Umbilical cord (tissue), 2 donors: ENCODE measurements at places on chromosomes 1 and 21.

GRCh38 chr1:93559045-93559444 lies 111.1 kb downstream of the FNBP1L start:
- no peak for DNase-seq

GRCh38 chr1:199010492-199010891 lies 371.7 kb downstream of the PTPRC start:
- DNase-seq: no peak

GRCh38 chr21:39799178-39799577 lies 54.2 kb downstream of the IGSF5 start:
- DNase-seq: no peak

DNA sequence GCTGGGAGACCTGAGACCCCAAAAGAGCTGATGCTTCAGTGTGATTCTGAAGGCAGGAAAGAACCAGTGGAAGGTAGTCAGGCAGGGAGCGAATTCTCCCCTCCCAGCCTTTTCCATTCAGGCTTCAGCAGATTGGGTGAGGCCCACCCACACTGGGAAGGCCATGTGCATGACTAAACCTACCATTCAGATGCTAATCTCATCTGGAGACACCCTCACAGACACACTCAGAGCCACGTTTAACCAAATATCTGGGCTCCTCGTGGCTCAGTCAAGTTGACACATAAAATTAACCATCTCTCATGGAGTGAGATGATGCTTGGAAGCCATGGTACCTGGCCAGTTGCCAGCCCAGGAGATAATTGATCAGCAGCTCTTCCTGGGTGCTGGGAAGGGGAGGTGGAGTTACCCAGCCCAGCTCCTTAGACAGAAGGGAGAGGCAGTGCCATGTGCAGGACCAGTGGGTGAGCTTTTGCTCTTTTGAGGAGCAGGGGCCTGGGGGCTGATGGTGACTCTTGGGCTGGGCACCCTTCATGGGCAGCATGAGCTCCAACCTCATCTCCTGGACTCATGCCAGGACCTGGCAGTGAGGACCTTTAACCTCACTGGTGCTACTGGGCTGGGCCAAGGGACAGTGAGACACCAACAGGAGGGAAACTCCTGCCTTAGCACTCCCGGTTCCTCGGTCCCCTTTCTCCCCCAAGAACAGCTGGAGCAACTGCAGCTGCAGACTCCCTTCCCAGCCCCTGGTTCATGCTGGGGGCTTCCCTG lies 89.0 kb upstream of the ACTL8 start:
- DNase-seq: no peak

GRCh38 chr1:201385299-201385891 lies 7.9 kb upstream of the TNNT2 start:
- peak; percentile 41 for DNase-seq

DNA sequence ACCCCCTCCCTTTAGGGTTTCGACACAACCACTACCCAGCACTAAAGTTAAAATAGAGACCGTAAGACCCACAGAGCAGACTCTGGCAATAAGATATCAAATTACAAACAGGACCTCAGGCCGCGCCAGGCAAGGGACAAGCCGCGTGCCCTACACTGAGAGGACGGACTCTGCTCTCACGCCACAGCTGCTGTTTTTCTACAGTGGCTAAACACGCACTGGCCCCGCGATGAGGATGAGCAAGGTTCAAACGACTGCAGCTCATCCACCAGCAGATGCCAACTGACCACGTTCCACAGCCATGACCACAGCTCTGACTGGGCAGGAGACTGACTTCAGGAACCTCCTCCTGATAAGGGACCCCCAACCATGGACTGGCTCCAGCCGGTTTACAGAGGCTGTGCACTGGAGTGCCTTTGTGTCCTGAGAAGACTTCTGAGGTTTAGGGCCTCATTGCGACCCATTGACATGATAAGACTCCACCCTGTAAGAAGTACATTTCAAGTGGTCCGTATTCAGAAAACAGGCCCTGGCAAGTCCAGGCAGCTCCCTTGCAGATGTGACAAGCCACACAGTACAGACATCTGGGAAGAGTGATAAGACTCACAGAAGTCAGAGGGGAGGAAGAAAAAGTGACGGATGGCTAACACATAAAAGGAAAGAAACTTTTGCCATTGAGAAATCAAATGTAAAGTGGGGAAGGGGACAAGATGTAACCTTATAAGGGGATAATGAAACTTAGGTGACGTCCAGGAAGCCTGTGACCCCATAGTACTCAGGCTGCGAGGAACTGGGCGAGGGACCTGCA lies 1.5 kb upstream of the KRTAP10-6 start:
- DNase-seq: peak; percentile 33

DNA sequence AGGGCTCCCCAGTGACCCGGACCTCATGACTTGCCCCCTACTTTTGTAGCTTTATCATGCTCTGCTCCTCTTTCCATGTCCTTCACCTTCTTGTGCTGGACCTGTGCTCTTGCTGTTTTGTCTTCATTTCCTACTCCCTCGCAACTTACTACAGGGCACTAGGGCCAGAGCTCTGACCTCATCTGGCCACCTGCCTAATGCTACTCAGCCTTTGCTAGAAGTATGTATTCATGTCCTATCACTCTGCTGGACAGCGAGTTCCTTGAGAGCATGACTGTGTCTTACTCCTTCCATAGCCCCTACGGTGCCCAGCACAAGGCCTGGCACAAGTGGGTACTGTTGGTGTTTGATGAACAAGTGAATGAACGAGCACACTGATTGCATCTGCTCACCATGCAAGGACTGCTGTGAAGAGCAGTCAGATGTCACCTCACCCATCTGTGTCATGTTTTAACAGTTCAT lies 1.9 kb downstream of the MTFR1L start:
- no peak for DNase-seq

- no peak for DNase-seq
Observed at GRCh38 chr1:156384007-156384406, 15.0 kb downstream of the RHBG start.

DNA sequence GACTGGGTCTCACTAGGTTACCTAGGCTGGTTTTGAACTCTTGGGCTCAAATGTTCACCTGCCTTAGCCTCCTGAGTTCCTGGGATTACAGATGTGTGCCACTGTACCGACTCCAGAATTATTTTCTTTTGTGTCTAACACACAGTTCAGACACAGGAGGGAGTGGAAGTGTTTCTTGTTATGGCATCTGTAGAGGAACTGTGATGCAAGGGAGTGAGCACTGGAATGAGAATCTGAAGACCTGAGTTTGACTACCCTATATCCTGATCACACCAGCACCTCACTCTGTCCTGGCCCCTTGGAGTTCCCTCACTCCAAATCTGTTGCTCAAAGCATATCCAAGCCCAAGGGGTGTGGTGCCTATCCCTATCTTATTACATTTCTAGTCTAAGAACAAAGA lies 15.2 kb downstream of the OPTC start:
- no peak for DNase-seq

- no peak for DNase-seq
Observed at GRCh38 chr1:14010476-14010875, 310.5 kb downstream of the PRDM2 start.

- DNase-seq: no peak
Observed at GRCh38 chr1:40651138-40651857, 14.2 kb downstream of the RIMS3 start.

DNA sequence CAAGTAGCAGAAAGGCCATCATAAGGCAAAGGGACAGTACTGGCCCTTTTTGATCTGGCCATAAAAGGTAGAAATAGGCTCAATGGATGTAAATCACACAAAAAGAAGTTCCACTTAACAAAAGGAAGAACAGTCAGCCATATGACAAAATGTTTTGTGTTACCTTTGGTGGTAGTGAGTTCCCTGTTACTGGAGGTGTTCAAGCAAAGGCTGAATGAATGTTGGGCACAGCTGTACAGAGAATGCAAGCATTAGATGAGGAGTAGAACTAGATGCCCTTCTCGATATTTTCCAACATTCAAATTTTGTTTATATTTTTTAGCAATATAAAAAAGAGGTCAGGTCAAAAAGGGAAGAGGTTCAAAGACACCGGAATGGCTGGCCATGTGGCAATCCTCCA lies 20.0 kb downstream of the OLFML3 start:
- DNase-seq: no peak

GRCh38 chr1:232508130-232508701 lies 121.7 kb downstream of the SIPA1L2 start:
- DNase-seq: no peak

DNA sequence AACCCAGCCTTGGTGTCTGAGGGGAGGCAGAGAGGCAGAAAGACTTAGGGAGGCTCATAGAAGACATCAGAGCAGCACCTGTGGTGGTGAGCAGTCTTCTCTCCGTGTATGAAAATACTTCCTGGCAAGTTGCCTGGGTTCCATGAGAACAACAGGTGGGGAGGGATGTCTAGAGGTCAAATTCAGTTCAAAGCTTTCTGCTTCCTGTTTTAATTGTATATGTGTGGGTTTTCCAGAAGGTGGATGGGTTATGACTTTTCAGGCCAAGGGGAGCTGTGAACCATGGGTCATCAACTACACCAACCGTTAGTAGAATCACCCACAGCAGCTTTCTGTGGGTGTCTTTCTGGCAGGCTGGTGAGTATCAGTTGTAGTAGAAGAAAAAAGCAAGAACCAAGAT lies 4.1 kb upstream of the FCRL2 start:
- DNase-seq: no peak

GRCh38 chr1:223176437-223176836 lies 33.4 kb upstream of the TLR5 start:
- DNase-seq: no peak

GRCh38 chr21:39315603-39316445 lies 2.4 kb upstream of the BRWD1 start:
- DNase-seq: no peak

DNA sequence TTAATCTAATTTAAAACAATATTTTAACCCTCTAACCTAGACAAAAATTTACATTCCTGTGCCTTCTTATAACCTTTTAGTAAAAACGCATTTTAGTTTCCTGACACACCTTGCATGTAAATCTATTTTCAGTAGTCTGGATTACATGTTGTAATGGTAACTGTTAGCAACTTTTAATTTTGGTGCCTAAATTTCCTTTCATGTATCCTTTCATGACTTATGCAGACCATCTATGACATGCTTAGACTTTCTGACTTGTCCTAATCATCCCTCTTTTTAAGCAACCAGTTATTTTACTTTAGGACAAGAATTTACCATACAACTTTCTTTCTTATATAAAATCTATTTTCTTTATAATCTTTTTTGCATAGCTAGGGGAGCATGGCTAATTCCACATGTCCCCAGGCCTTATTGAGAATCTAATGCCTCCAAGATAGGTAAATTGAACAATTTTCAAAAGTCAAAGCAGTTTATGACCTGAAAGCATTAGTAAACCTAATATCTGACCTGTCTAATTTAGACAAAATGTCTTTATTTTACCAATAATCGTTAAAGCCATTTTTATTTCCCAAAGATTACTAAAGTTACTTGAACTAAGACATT lies 57.5 kb upstream of the IL12RB2 start:
- DNase-seq: no peak

- no peak for DNase-seq
Observed at GRCh38 chr1:59516881-59517280, 220.0 kb downstream of the FGGY start.

DNA sequence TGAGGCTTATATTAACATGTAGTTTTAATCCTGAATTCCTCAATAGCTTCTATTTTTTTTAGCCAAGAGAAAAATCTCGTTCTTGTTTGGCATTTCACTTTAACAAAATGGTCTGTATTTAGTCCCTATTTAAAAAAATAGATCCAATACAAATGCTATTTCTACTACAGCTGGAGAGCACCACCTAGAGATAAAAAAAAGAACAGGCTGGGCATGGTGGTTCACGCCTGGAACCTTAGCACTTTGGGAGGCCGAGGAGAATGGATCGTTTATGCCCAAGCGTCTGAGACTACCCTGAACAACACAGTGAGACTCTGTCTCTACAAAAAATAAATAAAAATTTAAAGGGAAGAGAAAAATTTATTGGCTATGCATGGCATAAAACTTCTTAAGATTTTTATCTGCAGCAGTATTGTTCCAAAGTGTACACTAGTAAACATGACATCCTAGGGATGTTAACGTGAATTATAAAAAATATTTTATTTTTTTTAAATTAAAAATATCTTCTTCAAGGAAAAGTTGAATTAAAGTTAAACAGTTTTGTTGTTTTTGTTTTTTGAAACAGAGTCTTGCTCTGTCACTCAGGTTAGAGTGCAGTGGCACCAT lies 4.4 kb downstream of the ST7L start:
- peak; percentile 32 for DNase-seq

- peak; percentile 14 for DNase-seq
Observed at GRCh38 chr1:192952646-192953045, 106.5 kb downstream of the UCHL5 start.

DNA sequence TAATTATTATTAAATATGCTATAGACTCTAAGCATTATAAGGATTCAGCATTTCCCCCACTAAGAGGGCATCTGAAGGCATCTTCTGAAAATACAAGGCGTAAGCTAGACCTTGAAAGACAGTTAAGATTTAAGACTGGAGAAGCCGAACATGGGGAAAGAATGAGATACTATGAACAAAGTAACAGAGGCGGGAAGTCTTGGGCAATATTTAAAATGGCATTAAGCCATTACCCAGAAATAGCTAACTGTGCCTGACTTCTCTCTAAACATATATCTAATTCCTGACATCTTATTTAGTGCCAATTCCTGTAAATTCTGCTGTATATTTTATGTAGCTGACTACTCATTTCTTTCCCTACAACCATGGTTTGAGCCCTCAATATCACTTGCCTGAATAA lies 20.9 kb downstream of the DPH5 start:
- DNase-seq: peak; percentile 33

DNA sequence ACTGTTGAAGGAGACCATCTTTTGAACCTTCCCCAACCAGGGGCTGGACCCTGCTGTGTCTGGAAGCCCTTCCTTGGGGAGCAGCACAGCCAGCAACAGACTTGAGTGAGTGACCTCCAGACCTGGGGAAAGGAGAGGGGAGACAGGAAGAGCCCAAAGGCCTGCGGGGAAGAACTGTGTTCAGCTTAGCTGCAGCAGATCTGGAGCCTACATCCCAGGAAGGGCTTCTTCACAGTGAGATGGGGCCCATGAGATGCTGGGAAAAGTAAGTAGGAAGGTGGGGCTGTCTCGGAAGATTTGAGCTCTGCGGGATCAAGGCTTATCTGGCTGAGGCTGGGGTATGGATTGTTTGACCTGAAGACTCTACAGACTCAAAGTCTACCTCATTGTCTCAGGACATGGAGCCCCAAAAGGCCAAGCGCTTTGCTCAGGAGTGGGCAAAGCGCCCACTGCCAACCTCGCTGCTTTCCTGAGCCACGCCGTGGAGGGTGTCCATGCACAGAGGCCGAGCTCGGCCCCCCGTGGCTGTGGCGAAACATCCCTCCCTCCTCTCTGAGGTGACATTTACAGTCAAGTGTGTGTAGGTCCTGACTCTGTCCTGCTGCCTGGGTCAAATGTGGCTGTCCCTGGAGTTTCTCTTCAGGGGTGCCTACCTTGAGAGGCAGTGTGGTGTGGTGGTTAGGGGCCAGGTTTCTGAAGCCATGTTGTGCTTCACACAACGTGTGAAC lies 24.5 kb downstream of the SPOCD1 start:
- peak; percentile 42 for DNase-seq

- no peak for DNase-seq
Observed at GRCh38 chr1:220487297-220487820, 40.6 kb upstream of the MARK1 start.

GRCh38 chr1:224739303-224739996 lies 123.3 kb downstream of the CNIH3 start:
- DNase-seq: no peak

- peak; percentile 95 for DNase-seq
Observed at GRCh38 chr1:39894884-39895495, 6.7 kb downstream of the MYCL start.
